Stimulated activated CD4-positive, alpha-beta T cell treated with anti-CD3 and anti-CD28 coated beads, Interleukin-4, amount 100 ng/mL, for 4 hours (primary cell): ENCODE measurements at places on chromosomes 7 and 10.

DNA sequence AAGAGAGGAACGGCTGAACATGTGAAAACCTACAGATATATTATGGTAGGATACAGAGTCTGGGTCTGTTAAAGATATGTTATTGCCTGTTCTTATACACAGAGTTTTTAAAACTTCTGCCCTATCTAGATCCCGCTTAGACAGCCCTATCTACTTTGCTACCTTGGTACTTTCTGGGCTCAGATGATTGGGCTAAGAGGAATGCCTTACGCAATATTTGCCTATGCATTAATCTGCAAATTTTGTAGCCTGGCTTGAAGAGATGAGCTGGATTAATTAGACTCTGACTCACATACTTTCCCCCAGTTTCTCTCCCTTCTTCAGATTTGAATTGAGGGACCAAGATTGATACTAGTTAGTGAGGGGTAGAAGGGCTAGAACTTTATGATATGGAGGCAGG, 33.6 kb upstream of the A1CF start:
- no peak for DNase-seq

DNA sequence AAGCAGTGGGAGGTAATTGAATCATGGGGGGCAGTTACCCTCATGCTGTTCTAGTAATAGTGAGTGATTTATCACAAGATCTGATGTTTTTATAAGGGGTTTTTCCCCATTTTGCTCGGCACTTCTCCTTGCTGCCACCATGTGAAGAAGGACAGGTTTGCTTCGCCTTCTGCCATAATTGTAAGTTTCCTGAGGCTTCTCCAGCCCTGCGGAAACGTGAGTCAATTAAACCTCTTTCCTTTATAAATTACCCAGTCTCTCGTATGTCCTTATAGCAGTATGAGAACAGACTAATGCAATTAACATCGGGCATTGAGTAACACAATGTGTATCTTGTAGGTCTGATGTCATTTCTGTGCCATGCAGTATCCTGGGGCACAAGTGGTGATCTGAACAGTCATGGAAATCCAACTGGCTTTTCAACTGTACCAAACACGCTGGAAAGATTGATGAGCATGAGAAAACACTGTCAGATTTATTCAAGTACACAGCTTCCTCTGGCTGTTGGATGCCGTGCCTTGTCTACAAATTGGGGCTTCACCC, 208.6 kb upstream of the KIAA1217 start:
- DNase-seq = no peak

DNA sequence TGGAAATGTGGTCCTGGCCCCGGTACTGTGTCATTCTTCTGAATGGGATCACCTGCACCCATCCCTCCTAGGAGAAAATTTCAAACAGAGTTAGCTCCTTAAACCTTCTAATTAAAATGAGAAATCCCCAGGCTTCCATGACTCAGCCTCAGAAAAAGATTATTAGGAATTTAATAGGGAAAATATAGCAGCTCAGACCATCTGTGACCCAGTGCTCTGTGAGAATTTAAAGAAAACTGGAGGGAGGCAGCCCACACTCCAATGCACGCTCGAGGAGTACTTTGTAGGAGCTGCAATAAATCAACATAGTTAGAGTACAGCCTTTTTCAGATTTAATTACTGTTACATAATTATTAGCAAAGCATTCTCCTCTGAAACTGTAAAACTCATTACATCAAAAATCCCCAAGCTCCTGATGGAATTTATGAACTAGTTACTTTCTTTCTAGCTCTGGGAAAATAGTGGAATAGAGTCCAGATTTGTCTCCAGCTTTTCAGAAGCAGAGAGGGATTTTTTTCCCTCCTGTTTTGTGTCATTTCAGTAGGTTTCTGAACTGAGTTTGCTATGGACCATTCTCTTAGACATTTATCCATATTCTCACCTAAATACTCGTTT, 30.1 kb downstream of the NEUROD6 start:
- no peak for DNase-seq

GRCh38 chr10:126012485-126012884, 116.1 kb downstream of the FANK1 start:
- DNase-seq = no peak

DNA sequence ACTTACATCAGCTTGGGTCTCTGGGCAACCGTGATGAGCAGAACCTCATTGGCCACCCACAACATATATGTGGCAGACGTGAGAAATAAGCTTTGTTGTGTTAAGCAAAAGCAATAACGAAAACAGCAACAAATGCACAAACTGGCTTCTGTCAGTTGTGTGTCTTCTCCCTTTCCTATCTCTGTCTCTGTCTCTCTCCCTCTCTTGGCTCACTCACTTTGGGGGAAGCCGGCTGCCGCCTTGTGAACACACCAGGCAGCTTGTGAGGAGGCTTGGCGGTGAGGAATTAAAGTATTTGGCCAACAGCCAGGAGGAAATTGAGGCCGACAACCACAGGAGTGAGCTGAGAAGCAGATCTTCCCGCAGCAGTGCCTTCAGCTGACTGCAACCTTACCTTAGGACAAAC, 21.9 kb upstream of the CDCA7L start:
- no peak for DNase-seq

DNA sequence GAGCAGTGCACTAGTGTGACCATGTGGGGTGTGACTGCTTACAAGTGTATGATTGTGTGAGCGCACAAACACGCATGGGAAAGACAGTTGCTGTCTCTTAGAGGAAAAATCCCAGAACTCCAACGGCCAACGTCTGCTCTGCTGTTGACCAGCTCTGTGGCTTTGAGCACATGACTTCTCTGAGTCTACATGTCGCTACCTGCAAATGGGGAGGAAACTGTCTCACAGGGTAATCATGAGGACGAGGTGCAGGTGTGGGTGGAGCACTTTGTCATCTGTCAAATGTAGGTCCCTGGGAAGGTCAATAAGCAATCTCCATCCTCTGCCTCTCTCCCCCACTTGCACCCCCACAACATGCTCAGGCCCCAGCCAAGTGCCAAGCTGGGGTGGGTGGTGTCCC, 31.2 kb upstream of the TLX1 start:
- DNase-seq = no peak
